Fibroblast of skin of scalp (primary cell): ENCODE measurements at places on chromosomes 7 and 10.
A peak's percentile ranks its signal among the peaks of the same experiment; 100 is the strongest.

GRCh38 chr7:50641442-50642405 is 76.5 kb upstream of the DDC start:
- no peak for DNase-seq

DNA sequence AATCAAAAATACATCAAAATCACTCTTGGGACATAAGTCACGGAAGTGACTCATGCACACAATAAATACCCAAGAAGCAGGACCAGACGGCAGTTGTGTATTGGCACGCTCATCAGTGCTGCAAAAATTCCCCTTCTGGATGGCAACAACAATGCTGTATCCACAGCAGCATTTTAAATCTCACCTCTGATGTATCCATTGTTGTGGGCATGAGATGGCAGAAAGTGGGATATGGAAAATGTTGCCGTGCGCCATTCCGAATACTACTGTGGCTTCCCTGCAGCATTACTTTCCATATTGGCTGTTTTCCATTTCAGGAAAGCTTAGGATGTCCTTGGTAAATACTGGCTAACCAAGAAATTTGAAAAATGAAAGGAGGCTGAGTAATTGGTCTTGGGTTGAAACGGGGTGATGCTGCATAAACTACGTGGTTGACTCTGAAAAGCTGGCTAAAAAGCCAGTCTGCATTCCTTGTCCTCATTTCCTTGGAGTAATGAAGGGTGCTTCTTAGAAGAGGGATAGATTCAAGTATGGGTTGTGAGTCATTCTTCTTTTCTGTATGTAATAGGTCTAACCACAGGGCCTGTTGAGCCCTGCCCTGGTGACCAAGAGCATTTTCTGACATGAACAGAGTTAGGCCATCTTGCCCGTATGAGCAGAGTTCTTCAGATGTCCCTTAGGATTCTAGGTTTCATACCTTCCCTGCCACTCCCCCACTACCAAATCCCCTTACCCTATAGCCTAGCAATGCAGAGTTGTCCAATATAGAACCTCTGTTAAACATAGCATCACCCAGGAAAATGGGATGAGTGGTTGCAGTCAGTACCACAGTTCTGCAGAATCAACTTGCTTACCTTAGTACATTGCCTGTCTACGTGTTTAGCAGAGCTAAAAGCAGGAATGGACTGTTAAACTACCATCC is 36.3 kb upstream of the TOMM7 start:
- peak; percentile 97 for DNase-seq

DNA sequence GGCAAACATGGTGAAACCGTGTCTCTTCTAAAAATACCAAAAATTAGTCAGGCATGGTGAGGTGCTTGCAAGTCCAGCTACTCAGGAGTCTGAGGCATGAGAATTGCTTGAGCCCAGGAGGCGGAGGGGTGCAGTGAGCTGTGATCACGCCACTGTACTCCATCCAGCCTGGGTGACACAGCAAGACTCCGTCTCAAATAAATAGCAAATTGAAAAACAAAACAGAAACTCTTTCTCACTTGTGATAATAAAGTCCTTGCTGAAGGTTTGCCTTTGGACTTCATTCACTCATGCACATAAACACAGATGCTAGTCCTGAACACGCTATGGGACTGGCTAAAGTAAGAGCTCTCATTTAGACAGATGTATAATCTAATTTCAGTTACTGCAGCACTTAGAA is 37.6 kb downstream of the ANK3 start:
- DNase-seq = no peak

- DNase-seq = no peak
Observed at GRCh38 chr10:93267521-93267920, 193.8 kb downstream of the CYP26A1 start.

DNA sequence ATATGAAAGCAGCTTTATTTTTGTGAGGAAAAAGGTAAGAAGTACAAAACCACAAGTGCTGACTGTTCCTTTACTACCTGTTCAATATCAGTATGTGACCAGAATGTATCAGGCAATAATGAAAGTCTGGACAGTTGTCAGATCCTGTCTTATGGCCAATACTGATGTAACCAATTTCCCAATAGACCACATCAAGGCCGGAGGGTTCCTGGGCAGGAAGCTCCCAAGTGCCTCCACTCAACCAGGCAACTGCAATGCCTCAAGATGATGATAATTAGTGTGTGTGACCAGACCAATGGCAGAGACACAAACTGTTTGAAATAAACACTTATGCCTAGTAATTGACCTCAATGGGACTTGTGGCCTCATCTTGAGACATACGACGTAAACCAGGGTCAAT is 149.4 kb upstream of the ASAH2 start:
- no peak for DNase-seq

DNA sequence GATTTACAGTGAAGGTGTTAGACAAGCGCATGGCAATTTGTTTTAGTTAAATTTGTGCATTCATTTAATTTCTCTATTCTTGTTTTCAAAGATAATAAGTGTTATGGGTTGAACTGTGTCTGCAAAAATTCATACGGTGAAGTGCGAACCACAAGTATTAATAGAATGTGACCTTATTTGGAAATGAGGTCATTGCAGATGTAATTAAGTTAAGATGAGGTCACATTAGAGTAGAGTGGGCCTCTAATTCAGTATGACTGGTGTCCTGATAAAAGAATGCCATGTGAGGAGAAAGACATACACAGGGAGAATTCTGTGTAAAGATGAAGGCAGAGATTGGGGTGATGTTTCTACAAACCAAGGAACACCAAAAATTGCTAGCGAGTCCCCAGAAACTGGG is 158.8 kb upstream of the SEMA3E start:
- DNase-seq = peak; percentile 6

DNA sequence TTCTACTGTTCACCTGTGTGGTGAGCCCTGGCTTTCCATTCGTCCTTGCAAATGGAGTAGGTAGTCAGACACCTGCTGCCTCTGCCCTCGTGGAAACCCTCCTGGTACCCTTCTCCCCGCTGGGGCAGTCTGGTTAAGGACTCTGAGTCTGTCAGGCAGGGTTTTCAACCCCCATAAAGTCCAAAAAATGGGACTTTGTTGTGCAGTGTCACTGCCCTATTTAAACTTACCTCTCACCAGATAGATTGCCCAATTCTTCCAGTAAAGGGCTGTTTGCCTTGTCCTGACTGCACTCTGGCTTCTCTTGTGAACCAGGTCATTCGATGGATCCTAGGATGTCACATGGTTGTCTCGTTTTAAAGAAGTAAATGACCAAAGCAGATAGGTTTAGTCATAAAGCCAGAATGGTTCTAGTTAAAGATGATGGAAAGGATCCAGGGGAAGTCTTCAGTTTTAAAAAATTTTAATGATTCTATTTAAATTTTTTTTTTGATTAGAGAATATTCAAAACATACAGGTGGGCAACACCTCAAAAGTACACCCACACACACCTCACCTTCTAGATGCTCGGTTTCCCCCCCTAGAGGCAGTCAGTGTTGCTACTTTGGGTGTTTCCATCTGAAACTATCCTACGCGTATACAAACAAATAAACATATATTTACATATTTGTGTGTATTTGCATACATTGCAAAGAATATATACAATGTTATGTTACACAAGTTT is 22.0 kb downstream of the TMEM176B start:
- DNase-seq = no peak

DNA sequence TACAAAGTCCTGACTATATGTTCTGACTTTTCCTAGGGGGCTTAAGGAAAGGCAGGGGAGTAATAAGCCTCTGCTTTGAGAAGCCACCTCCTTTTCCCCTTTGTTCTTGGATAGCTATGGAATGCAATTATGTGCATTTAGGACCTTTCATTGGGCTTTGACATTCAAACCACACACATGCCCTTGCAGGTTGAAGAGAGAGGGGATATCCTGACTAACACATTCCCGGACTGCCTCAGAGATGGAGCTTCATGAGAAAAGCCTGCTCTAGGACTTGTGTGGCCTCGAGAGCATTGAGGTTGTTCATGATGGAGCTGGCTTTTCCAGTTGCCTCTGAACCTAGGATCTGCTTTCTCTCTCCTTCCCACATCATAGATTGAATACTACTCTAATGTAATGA is 694.5 kb downstream of the LRMDA start:
- DNase-seq = peak; percentile 52

GRCh38 chr10:99775850-99776249 is 6.6 kb upstream of the ABCC2 start:
- peak; percentile 88 for DNase-seq

DNA sequence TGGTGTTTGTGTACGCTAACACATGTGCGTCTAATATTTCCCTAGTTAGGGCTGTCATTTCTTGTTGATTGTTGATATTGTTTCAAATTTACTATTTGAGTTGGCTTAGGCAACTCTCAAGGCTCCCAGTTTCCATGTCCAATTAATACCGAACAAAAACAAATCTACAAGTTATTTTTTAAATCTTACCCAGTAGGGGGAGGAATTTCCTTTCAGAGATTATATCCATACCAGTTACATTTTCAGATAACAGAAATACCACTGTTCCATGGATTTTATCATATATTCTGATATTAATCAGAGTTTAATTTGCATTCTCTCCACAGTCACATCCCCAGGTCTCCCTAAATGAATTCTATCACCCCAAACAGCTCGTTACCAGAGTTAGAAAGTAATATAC is 7.2 kb upstream of the AKR1B10 start:
- no peak for DNase-seq

DNA sequence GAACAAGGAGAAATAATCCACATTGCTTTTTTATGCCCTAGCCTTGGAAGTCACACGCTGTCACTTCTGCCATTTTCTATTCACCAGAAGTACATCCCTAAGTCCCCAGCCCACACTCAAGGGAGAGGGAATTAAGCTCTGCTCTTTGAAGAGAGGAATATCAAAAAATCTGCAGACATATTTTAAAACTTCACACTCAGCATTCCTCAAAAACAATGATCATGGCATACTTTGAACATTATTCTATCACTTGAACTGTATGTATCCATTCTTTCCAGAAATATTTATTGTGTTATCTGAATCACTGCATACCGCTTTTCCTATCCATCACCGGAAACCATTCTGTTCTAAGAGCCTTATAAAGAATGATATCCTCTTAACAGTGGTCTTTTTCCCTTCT is 9.4 kb downstream of the ABCC2 start:
- no peak for DNase-seq

GRCh38 chr7:112982441-112983063 is 104.1 kb downstream of the GPR85 start:
- no peak for DNase-seq

GRCh38 chr10:61452151-61452651 is 980 bp downstream of the TMEM26 start:
- DNase-seq = peak; percentile 4

GRCh38 chr10:3639546-3639945 is 145.5 kb downstream of the KLF6 start:
- DNase-seq = no peak

- DNase-seq = peak; percentile 46
Observed at GRCh38 chr10:28564905-28565304, 32.0 kb downstream of the WAC start.

DNA sequence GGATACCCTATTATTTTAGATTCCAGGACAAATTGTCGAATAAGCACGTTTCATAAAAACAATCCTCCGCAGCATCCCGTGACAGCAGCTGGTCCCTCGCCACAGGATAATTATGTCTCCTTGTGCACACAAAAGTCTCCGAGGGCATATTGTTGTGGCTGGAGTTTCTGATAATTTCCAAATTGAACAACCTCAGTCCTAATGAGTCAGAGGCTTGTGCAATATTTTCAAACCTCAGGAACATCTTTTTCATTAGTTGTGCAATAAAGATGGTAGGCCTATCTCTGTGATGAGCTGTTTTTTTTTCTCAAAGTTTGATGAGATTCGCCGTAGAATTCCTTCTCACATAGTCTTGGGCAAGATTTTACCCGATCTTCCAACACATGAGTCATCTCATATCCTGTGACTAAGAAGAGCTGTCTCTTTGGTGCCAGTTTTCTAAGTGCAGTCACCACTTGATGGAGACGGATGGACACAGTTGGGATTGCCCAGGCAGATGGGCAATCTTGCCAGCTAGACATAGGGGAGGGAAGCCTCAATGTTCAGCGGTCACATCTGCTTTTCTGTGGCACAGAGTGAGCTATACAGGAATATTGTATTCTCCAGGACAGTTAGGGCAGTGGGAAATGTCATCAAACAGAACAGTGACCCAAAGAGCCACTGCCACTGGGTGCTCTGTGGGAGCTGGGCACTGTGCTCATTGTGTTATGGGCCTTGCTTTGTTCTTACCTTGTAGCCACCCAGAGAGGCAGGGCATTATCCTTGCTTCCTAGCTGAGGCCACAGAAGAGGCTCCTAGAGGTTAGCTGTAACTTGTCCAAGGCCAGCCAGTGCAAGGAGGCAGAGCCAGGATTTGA is 7.8 kb downstream of the HTRA1 start:
- DNase-seq = peak; percentile 99

- no peak for DNase-seq
Observed at GRCh38 chr7:44762726-44763522, 14.3 kb downstream of the ZMIZ2 start.

- peak; percentile 56 for DNase-seq
Observed at GRCh38 chr10:6716516-6716915, 136.4 kb upstream of the PRKCQ start.

DNA sequence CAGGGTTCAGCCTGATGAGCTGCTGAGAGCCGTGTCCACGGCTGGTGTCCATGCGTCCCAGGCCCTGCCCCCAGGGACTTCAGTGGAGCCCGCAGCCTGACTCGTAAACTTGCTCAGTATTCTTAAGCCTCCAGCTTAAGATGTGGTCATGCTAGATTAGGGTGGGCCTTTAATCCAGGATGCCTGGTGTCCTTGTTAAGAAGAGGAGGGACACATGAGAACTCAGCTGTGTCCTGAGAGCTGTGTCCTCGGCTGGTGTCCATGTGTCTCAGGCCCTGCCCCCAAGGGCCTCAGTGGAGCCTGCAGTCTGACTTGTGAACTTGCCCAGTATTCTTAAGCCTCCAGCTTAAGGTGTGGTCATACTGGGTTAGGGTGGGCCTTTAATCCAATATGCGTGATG is 23.0 kb downstream of the DOCK1 start:
- no peak for DNase-seq

GRCh38 chr7:95609277-95609971 is 13.1 kb upstream of the PDK4 start:
- DNase-seq = peak; percentile 43

DNA sequence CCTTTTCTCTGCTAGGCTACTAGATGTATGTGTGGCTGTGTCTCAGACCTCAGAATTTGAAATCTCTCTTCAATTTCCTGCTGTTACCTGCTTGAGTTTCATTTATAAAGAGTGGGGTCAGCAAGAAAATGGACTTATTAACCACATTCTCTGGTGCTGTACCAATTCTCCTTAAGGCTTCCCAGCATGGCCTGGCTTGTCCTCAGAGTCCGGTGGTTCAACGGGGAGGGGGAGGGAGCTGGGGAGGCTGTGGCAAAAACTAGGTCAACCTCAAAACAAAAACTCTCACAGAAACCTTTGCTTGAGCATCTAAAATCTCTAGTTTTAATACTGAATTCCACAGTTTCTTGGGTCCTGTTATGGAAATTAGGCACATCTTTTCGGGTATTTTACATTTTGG is 389.1 kb upstream of the COBL start:
- DNase-seq = no peak
